Lung (tissue), 17 donors: ENCODE measurements at places on chromosomes 7 and 10. TPM values are rescaled to one million over a fixed set of nuclear protein-coding genes. Genes with fewer than 3 reads are reported as not detected.

- no peaks in the 10 kb centered on the region for H3K27me3 ChIP-seq
- no peak for DNase-seq
- H3K4me1 ChIP-seq = no peaks in the 10 kb centered on the region
- H3K27ac ChIP-seq = no peak overlapping the region
- H3K36me3 ChIP-seq = no peaks in the 10 kb centered on the region
Measured at GRCh38 chr7:122974229-122974628, 21.3 kb downstream of the TAS2R16 start.

Gene PCLO
- total RNA-seq = 8.3 TPM

DNA sequence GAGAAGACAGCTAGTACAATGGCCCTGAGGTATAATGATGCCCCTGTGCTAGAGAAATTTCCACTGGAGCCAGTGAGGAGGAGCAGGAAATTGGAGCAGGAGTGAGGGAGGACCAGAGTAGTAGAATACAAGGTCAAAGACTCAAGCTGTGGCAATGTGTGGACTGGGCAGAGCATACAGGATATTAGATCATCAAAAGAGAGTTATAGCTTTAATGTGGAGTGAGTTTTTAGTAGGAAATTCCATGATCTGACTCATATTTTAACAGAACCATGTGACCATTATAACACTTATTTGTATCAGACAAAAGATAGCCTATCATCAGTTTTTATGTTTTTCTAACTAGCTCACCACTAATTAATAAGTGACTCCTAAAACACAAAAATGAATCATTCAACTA, 154.1 kb downstream of the DGKB start:
- no peaks in the 10 kb centered on the region for H3K27me3 ChIP-seq
- no peaks in the 10 kb centered on the region for H3K36me3 ChIP-seq
- H3K4me3 ChIP-seq = no peak overlapping the region
- H3K4me1 ChIP-seq = peaks cover 11% of the 10 kb centered on the region
- H3K27ac ChIP-seq = no peak overlapping the region
- DNase-seq = peak; percentile 11

- H3K36me3 ChIP-seq = no peaks in the 10 kb centered on the region
- H3K27me3 ChIP-seq = no peaks in the 10 kb centered on the region
- H3K27ac ChIP-seq = no peak overlapping the region
- DNase-seq = no peak
- H3K4me3 ChIP-seq = no peak overlapping the region
- no peaks in the 10 kb centered on the region for H3K4me1 ChIP-seq
Measured at GRCh38 chr7:2096692-2097387, 135.9 kb downstream of the MAD1L1 start.

GRCh38 chr7:129115676-129116075, 28.8 kb upstream of the TSPAN33 start:
- H3K4me3 ChIP-seq = no peak overlapping the region
- H3K27ac ChIP-seq = no peak overlapping the region
- H3K27me3 ChIP-seq = no peaks in the 10 kb centered on the region
- no peaks in the 10 kb centered on the region for H3K4me1 ChIP-seq

- no peak overlapping the region for H3K27ac ChIP-seq
- no peak overlapping the region for H3K4me3 ChIP-seq
- H3K36me3 ChIP-seq = no peaks in the 10 kb centered on the region
- no peak for DNase-seq
- H3K27me3 ChIP-seq = no peaks in the 10 kb centered on the region
Measured at GRCh38 chr7:41446606-41447449, 256.1 kb downstream of the INHBA start.

Gene ATOH7
- total RNA-seq = not detected

DNA sequence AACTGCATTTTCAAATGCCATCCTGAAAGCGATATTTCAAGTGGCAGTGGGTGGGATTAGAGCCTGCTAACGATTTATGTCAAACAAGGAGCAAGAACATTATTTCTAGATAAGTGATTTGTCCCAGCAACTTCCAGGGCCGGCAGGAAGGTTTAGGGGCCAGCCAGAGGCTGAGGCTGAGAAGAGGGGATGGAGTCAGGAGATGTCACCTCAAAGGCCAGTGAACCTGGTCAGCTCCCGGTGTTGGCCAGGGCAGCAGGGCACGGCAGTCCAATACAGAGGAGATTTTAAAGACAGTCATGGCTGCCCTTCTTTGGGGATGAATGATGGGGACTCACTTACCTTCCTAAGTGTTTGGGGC, 105.7 kb upstream of the PPIF start:
- no peak overlapping the region for H3K4me3 ChIP-seq
- no peaks in the 10 kb centered on the region for H3K36me3 ChIP-seq
- peaks cover 54% of the 10 kb centered on the region for H3K4me1 ChIP-seq
- no peak for DNase-seq
- H3K27me3 ChIP-seq = no peaks in the 10 kb centered on the region

Gene ADCY1
- 1.8 TPM for total RNA-seq

DNA sequence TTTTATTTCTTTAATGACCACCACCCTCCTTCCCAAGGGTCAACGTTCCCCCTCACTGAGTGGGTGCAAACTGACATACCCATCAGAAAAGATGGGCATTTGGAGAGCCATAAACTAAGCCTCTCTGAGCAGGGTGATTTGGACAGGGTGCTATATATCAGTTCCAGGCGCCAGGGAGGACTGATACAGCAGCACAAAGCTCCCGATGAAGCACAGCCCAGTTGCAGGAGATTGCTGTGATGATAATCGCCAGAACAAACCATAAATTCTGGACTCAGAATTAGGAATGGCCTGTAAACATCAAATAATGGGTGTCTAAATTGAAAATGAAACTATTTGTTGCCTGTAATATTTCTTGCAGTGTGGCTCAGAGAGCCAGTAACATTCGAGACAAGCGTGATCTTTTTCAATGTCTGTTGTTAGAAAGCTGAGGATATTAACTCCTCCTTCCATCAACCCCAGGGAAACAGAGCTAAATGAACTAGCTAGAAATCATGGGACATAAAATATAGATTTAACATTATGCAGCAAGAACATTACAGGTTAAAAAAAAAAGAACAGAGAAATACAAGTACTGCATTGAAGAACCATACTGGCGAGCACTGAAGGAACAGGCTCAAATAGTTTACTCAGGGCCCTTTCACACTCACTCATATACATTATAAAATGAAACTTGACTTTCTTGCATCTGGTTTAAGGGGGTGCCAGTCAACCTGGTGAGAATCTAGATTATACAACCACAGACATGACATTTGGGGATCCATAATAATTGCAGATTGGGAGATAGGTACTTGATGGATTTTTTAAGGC, 137.5 kb upstream of the LRRTM3 start:
- H3K4me3 ChIP-seq = no peak overlapping the region
- no peaks in the 10 kb centered on the region for H3K4me1 ChIP-seq
- H3K27ac ChIP-seq = no peak overlapping the region
- H3K27me3 ChIP-seq = no peaks in the 10 kb centered on the region
- H3K36me3 ChIP-seq = no peaks in the 10 kb centered on the region

- H3K27ac ChIP-seq = no peak overlapping the region
- H3K36me3 ChIP-seq = no peaks in the 10 kb centered on the region
- H3K4me3 ChIP-seq = no peak overlapping the region
- H3K27me3 ChIP-seq = no peaks in the 10 kb centered on the region
- no peak for DNase-seq
Measured at GRCh38 chr10:125455855-125456254, 227.1 kb downstream of the TEX36 start.

DNA sequence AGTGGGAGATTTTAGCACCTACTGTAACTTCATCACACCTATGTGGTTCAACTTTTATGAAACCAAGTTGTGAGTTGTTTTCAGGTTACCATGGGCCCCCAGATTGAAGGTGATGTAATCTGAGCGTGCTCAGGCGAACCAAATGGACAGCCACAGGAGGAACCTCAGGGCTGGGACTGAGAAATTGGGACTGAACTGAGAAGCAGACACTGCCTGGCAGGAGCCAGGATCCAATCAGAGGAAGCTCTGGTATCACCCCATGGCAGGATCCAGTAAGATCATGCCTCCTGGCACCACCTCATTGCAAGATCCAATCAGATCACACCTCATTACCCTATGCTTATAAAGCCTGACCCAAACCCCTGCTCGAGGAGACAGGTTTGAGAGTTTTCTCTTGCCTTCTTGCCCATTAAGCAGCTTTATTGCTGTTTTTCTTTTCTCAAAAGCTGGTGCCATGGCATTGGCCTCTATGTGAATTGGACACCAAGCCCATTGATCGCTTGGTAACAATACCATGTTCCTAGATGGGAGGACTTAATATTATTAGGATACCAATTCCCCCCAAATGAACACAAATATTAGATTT, 43.2 kb upstream of the GDF10 start:
- H3K36me3 ChIP-seq = no peaks in the 10 kb centered on the region
- H3K27ac ChIP-seq = no peak overlapping the region
- H3K4me3 ChIP-seq = no peak overlapping the region
- no peak for DNase-seq

DNA sequence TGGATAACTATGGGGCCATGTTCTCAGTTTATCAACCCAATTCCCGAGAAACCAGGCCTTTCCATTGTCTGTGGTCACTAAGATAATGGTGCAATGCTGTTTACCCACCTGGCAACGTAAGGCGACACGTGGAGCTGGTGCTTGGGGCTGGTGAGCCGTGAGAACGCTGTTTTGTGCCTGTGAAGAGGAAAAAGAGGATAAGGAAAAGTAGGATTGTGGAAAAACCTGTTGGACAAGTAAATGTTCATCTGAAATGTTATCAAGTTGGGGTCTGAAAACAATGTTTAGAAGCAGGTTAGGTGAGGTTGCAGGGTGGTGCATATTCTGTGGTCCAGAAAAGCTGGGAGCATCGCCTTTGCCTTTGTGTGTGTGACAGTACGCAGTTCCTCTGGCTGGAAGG, 88.5 kb downstream of the PPP1R17 start:
- H3K36me3 ChIP-seq = no peaks in the 10 kb centered on the region
- no peaks in the 10 kb centered on the region for H3K27me3 ChIP-seq
- H3K27ac ChIP-seq = no peak overlapping the region
- no peak overlapping the region for H3K4me3 ChIP-seq
- peaks cover 5% of the 10 kb centered on the region for H3K4me1 ChIP-seq
- peak; percentile 53 for DNase-seq

DNA sequence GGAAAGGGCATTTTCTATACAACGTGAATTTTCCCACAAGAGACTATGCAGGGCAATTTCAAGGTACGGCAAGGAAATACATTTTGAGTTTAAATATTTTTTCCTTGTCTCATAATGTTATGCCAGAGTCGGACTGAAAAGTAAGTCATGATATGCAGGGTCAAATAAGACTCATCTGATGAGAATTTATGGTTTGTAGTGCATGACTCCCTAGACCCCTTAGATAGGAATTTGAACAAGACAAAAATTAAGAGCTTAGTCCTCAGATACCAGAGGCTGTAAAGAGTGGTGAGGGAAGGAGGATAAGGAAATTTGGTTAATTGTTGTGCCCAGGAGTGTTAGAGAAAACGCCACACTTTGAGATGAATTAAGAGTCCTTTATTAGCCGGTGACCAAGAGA, 616.6 kb downstream of the XPNPEP1 start:
- no peak overlapping the region for H3K4me3 ChIP-seq
- H3K36me3 ChIP-seq = no peaks in the 10 kb centered on the region
- no peaks in the 10 kb centered on the region for H3K4me1 ChIP-seq

Gene C10orf71
- total RNA-seq = not detected

Gene BET1
- 19.7 TPM for total RNA-seq

- H3K4me3 ChIP-seq = no peak overlapping the region
- peaks cover 17% of the 10 kb centered on the region for H3K27me3 ChIP-seq
- DNase-seq = peak; percentile 16
- H3K27ac ChIP-seq = no peak overlapping the region
Measured at GRCh38 chr10:96470116-96470743, 43.5 kb downstream of the TLL2 start.

GRCh38 chr7:155323001-155323638, 25.4 kb downstream of the INSIG1 start:
- H3K27ac ChIP-seq = no peak overlapping the region
- no peak for DNase-seq
- no peaks in the 10 kb centered on the region for H3K27me3 ChIP-seq
- H3K4me3 ChIP-seq = no peak overlapping the region

GRCh38 chr10:129681856-129682255, 214.8 kb downstream of the MGMT start:
- H3K4me3 ChIP-seq = no peak overlapping the region
- H3K27ac ChIP-seq = no peak overlapping the region
- no peak for DNase-seq
- no peaks in the 10 kb centered on the region for H3K36me3 ChIP-seq

- no peaks in the 10 kb centered on the region for H3K27me3 ChIP-seq
- no peak overlapping the region for H3K27ac ChIP-seq
- peak; percentile 59 for DNase-seq
- H3K4me1 ChIP-seq = peaks cover 12% of the 10 kb centered on the region
- H3K36me3 ChIP-seq = no peaks in the 10 kb centered on the region
Measured at GRCh38 chr7:51141451-51142003, 175.1 kb downstream of the COBL start.

Gene CCL24
- total RNA-seq = 4.8 TPM

Gene LRRC4
- total RNA-seq = 5.8 TPM

- H3K4me3 ChIP-seq = no peak overlapping the region
- DNase-seq = peak; percentile 44
- H3K4me1 ChIP-seq = peaks cover 3% of the 10 kb centered on the region
- H3K36me3 ChIP-seq = no peaks in the 10 kb centered on the region
Measured at GRCh38 chr7:140533394-140533872, 54.1 kb upstream of the MKRN1 start.

DNA sequence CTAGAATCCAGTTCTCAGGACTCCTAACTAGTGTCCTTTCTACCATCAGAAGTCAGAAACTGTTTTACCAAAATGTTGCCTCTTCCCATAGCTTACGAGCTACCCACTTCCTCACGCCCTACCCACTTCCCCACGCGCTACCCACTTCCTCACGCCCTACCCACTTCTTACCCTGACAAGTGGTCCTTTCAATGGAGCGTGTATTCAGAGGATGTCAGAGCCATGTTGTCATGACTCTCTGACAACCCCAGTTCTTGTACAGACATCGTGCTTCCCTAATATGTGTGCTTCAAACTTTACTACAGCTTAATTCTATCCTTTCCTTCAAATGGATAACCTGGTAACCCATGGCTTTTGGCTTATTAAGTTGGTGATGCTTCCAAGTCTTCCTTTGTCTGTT, 84.8 kb upstream of the PHF14 start:
- no peak overlapping the region for H3K4me3 ChIP-seq
- H3K4me1 ChIP-seq = no peaks in the 10 kb centered on the region
- no peaks in the 10 kb centered on the region for H3K27me3 ChIP-seq

GRCh38 chr10:94757916-94758315, 4.6 kb upstream of the CYP2C19 start:
- H3K36me3 ChIP-seq = no peaks in the 10 kb centered on the region
- no peaks in the 10 kb centered on the region for H3K4me1 ChIP-seq
- DNase-seq = no peak
- no peak overlapping the region for H3K4me3 ChIP-seq
- no peaks in the 10 kb centered on the region for H3K27me3 ChIP-seq
